Activated naive CD4-positive, alpha-beta T cell treated with Interleukin-2 at 50 U/mL for 16 hours (primary cell): ENCODE measurements at places on chromosomes 2 and 18.

DNA sequence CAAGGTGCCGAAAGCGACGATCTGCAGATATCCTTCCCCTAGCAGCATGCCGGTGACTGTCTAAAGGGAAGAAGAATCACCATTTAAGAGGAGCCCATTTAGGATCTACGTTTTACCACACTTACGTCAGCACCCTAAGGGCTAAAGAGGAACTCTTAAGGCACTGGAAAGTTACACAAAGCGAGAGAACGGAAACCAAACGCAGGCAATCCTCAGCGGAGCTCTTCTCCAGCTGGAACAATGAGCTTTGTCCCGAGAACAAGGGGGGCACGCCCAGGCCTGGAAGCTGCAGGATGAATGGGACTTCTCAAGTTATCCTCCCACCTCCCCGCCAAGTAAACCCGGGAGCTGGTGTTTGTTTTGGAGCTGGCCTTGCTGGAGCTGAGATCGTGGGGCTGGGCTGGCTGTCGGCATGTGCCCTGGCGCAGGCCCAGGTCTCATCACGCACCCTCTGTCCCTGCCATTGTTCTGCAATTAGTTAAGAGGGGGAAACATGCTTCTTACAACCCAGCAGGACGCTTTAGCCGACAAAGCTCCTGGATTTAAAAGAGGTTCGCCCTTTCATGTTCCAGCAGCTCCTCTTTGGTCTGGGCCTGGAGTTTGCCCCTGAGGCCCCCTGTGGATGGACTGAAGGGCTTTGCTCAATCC is 36.4 kb downstream of the PXDN start:
- no peak for DNase-seq

- no peak for DNase-seq
Measured at GRCh38 chr18:59669872-59670657, 27.2 kb downstream of the CCBE1 start.

- no peak for DNase-seq
Measured at GRCh38 chr2:185645529-185645928, 93.1 kb upstream of the FSIP2 start.

- DNase-seq: no peak
Measured at GRCh38 chr18:63603355-63603754, 16.2 kb downstream of the SERPINB13 start.

DNA sequence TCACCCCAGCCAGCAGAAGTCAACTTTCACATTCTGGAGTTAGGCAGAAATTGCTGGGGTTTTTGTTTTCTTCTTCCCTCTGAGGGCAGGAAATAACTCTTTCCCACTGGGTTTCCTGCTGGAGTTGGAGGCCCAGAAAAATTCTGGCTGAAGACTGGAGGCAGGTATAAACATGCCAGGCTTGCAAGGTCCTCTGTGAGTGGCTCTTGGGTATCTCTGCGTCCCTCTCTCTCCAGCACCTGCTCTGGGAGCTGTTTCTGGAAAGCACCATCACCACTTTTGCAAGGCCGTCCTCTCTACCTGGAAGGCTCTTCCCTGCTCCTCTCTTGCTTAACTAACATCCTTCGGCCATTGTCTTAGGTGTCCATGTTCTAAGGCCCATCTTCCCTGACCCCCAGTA is 91.0 kb downstream of the MCFD2 start:
- no peak for DNase-seq

DNA sequence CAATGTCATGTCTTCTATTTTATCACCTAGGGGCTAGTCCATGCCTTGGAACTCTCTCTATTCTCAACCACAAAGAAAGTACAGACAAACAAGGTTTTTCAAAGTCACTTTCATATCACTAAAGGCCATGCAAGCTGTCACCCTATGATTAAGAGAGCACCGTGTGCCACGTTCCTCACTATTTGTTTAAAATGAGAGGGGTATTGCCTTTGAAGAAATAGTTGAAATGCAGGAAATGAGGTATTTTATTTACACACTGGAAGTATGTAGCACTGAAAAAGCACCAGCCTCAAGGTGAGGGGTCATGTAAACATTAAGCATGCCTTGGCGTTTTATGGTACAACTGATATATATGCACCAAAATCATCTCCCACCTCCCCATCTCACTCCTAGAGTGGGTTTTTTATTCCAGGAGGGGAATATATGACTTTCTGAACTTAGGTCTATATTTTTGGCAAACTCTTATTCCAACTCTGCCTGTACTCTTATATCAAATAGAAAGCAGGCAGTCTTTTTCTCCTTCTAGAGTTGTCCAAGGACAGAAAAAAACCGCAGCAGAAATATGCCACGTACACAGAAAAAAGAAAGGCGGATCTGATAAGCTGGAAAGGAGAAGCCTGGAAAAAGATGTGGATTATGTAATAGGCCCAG is 53.5 kb downstream of the VSNL1 start:
- no peak for DNase-seq

DNA sequence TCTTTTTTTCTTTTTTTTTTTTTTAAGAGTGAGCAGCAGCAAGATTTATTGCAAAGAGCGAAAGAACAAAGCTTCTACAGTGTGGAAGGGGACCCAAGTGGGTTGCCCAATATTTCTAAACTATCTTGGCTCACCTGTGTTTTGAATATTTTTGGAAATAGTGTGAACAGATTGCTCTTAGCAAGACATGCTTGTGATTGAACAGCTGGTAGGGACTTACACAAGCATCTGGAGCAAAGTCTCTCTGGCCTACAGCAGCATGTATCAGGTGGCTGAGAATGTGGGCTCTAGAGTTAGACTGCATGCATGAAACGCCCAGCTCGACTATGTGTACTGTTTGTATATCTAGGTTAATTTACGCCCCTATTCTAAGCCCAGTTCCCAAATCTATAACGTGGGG is 40.3 kb upstream of the FBXO11 start:
- DNase-seq: no peak

DNA sequence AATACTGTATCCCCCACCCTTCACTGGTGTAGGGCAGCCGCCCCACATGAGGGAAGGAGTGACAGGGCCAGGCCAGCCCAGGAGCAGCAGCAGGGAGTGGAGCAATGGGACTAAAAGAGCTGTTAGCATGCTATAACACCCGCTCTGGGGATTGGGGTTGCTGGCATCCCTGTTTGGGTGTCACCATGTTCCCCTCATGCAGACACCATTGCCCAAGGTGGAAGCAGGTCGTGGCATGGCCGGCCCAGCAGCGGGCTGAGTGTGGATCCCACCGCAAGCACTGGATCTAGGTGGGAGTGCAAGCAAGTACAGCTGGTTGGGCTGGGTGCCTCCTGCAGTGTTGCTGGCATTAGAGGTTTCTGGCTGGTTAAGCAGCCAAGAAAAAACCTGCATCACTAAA is 3.3 kb upstream of the SULT6B1 start:
- no peak for DNase-seq

- DNase-seq: no peak
Measured at GRCh38 chr2:59733970-59734369, 819.5 kb downstream of the BCL11A start.

DNA sequence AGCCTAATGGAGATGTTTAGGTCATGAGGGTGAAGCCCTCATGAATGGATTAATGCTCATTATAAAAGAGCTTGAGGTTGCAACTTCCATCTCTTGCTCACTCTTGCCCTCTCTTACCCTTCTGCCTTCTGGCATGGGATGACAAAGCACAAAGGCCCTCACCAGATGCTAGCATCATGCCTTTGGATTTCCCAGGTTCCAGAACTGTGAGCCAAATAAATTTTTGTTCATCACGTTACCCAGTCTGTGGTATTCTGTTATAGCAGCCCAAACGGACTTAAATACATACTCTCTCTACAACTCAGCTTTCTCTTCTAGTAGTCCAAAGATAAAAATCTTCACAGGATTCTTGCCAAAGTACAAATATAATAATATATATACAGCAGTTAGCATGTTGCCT is 75.8 kb downstream of the LNPK start:
- no peak for DNase-seq

DNA sequence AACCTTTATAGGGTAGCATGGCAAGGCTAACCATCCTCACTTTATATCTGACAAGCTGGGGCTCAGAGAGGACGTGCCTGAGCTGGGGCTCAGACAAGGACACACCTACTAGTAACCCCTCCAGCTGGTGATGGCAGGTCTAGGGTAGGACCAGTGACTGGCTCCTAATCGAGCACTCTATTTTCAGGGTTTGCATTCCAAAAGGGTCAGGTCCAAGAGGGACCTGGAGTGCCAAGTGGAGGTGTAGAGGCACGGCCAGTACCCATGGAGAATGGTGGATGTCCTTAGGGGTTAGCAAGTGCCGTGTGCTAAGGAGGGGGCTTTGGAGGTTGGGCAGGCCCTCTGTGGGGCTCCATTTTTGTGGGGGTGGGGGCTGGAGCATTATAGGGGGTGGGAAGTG is 1.2 kb upstream of the DES start:
- no peak for DNase-seq

GRCh38 chr18:48757367-48757766 is 193.4 kb downstream of the SMAD7 start:
- DNase-seq: no peak

GRCh38 chr2:53630026-53630606 is 137.5 kb upstream of the CHAC2 start:
- no peak for DNase-seq

DNA sequence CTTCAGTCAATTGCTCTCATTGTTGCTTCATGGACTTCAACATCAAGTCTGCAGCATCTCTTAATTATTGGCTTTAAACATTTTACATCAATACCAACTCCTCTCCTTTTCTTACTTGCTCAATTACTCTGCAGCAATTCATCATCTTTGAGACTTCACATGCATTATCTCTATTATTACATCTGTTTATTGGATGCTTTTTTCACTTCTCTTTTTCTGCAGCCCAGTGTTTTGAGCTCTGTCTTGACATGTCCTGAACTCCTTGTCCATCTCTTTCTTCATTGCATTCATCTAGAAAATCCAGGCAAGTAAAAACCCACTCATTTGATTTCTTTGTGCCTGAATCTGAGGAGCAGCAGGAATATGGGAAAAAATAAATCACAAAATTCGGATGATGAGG is 647.9 kb downstream of the PLCL1 start:
- no peak for DNase-seq

- no peak for DNase-seq
Measured at GRCh38 chr2:46499392-46499785, 20.0 kb downstream of the TMEM247 start.

DNA sequence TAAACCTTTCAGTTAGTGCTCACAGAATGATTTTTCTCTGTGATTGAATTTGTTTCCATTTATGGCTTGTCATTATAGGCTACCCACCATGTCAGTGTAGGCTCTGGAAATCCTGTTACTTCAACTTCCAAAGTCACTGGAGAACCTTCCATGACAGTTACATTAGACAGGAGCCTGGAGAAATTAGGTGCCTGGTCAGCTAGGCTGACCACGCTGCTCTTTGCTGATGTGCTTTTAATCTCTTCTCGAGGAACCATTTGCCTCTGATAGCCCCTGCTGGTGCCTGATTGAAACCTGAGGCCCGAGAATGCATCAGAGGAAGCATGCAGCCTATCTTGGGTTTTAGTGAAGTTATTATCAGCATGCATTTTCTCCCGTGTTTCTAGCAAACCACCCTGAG is 29.6 kb upstream of the TTN start:
- DNase-seq: no peak

DNA sequence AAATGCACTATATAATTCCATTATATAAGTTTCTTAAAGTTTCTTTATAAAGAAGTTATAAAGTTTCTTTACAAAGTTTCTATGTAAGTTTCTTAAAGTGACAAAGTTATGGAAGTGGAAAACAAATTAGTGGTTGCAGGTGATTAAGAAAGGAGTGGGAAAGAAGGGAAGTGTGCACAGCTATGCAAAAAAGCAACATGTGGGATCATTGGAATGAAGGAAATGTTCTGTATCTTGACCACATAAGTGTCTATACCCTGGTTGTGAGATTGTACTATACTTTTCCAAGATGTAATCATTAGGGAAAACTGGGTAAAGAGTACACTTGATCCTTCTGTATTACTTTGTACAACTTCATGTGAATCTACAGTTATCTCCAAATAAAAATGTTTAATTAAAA is 1541.1 kb downstream of the LRP1B start:
- no peak for DNase-seq

- no peak for DNase-seq
Measured at GRCh38 chr18:34048423-34048822, 176.3 kb downstream of the NOL4 start.

DNA sequence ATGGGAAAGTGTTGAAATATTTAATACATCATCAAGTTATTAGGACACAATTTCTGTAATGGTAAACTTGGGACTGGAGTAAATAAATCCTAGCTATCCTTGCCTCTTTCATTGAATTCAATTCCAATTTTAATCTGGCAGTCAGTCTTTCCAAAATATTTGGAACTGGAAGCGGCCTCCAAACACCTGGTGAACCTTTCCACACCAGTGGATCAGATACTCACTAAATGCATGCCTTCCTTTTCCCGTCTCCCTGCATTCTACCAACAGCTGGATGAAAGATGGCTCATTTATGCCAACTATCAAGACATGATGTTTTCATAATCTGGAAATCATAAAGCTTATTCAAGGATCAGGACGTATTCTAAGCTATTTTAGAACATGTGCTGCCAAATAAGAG is 488.2 kb upstream of the SPHKAP start:
- DNase-seq: no peak

DNA sequence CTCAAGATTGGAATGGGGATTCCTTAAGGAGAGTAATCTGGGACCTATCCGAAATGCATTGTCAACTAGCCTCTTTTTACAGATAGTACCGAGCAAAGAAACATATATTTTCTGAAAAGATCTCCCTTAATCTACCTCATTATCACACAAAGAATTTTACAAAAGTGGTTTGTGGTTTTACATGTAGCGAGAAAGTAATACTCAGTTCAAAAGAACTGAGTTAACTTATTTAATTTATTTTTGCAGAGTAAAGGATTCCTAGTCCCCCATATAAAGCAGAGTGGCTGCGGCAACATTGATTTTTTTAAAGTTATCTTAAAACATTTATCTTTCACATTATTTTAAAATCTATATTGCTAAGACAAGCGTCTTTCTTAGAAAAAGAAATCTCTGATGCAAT is 15.9 kb upstream of the SOS1 start:
- DNase-seq: no peak

- no peak for DNase-seq
Measured at GRCh38 chr2:169775765-169776164, 22.9 kb upstream of the SSB start.

- no peak for DNase-seq
Measured at GRCh38 chr2:135916207-135916606, 40.0 kb upstream of the MCM6 start.
